ENCODE measurements at places on chromosomes 6 and 20.

- DNase-seq: no peak
These were observed 18.1 kb upstream of the PXDC1 start for GRCh38 chr6:3769610-3770009.

- no peak for DNase-seq
These were observed 7.4 kb downstream of the SNX9 start for GRCh38 chr6:157830354-157831017.

- no peak for DNase-seq
These were observed 429.9 kb upstream of the ARID1B start for GRCh38 chr6:156347246-156347645.

DNA sequence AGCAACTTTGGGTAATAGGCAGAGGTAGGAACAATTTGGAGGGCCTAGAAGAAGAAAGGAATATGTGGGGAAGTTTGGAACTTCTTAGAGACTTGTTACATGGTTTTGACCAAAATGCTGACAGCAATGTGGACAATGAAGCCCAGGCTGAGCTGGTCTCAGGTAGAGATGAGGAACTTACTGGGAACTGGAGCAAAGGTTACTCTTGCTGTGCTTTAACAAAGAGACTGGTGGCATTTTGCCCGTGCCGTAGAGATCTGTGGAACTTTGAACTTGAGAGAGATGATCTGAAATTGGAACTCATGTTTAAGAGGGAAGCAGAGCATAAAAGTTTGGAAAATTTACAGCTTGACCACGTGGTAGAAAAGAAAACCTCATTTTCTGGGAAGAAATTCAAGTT, 28.3 kb upstream of the TMEM200A start:
- no peak for DNase-seq

GRCh38 chr20:19855416-19855815, 97.4 kb downstream of the RIN2 start:
- DNase-seq: no peak

- no peak for DNase-seq
These were observed 8.7 kb upstream of the NOP56 start for GRCh38 chr20:2643708-2644107.

DNA sequence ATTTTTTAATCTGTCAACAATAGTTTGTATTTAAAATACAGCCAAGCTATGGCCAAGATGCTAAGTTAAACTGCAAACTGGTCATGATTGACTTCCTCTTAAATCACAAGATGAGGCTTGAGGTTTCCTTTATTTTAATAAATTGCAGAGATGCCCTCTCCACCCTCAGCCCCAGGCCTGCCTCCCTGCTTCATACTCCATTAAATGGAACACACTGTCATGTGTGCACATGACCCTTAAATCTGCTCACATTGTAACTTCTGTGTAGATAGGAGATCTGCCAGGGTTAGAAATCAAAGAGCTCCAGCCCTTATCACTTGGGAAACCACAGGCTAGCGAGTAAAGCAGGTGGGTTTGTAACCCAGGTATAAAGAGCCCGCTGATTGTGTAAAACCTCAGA, 20.8 kb downstream of the DUSP22 start:
- no peak for DNase-seq

- DNase-seq: peak; percentile 74
These were observed 25.3 kb upstream of the PYGB start for GRCh38 chr20:25222461-25223178.

DNA sequence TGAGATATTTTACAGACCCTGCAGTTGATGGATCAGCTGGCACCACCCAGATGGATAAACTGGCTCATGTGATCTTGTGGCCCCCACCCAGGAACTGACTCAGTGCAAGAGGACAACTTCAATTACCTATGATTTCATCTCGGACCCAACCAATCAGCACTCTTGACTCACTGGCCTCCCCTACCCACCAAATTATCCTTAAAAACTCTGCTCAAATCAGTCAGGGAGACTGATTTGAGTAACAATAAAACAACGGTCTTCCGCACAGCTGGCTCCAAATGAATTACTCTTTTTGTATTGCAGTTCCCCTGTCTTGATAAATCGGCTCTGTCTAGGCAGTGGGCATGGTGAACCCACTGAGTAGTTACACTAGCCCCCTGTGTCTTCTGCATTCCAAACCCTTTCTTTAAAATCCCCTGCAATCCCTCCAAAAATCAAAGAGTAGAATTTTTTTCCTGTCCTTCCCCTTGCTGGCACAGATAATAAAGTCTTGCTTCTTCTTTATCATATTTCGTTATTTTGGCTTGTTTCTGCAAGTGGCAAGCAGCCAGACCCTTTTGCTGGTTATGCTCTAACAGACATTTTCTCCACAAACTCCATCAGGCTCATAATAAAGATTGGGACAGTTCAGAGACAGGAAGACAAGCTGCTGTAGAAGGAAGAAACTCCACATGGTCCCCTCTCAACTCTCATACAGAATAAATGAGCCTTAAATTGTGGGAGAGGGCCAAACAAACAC, 48.3 kb downstream of the OR2B6 start:
- DNase-seq: no peak

DNA sequence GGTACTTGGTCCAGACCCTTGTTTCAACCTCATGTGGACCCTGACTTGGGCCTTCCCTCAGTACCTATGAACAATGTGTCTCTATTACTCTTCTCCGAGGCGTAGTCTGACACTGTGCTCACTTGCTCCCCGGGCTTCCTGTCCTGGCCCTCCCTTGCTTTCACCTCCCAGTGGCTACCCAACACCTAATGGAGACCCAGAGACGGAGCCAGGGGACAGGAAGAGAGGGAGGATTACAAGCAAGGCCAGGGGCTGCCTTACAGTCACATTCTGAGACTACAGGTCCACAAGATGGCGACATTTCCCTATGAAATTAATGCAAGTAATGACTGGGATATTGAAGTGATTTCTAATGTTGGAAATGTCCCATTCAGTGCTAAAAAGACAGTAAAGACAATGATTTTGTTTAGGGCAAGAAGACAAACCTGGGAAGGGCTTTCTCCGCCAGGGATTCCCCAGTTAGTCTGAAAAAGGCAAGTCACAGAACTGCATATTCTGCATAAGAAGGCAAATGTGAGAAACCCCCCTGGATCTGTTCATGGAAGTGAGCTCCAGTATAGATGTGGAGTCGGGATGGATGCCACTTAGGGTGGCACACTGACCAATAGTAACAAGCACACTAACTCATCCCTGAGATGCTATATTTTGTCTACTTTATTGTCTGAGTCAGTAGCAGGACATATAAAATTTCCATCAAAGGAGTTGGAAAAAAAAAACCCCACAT, 44.0 kb upstream of the ZBTB24 start:
- DNase-seq: peak; percentile 20

DNA sequence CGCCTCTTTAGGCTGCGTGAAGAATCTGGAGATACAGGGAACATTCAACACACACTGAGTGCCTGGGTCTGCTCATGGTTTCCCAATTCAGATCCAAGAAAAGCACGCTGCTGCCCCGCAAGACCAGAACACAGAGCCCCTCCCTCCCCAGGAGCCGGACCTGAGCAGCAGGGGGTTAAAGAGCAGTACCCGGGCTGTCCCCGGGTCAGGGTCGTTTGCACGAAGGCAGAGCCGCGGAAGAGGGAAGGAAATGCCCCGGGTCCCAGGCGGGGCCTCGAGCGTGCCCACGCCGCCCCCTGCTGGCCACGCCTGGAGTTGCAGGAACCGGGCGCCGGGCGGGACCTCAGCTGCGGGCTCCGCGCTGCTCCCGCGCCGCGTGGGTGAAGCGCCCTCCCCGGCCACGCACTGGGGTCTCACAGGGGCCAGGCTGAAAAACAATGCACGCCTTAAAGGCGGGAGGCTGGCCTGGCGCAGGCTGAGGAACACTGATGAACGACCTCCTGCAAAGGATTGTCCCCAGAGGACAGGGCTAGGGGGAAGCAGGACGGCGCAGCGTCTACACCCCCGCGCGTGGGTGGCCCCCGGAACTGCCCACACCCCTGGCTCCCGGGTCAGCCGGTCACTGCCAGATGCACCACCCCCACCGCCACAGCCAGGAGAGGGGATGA, 48.9 kb downstream of the ANKRD60 start:
- DNase-seq: no peak

- no peak for DNase-seq
These were observed 98.8 kb downstream of the ASXL1 start for GRCh38 chr20:32456869-32457478.

- DNase-seq: no peak
These were observed 11.4 kb downstream of the CTSZ start for GRCh38 chr20:58995461-58996225.

DNA sequence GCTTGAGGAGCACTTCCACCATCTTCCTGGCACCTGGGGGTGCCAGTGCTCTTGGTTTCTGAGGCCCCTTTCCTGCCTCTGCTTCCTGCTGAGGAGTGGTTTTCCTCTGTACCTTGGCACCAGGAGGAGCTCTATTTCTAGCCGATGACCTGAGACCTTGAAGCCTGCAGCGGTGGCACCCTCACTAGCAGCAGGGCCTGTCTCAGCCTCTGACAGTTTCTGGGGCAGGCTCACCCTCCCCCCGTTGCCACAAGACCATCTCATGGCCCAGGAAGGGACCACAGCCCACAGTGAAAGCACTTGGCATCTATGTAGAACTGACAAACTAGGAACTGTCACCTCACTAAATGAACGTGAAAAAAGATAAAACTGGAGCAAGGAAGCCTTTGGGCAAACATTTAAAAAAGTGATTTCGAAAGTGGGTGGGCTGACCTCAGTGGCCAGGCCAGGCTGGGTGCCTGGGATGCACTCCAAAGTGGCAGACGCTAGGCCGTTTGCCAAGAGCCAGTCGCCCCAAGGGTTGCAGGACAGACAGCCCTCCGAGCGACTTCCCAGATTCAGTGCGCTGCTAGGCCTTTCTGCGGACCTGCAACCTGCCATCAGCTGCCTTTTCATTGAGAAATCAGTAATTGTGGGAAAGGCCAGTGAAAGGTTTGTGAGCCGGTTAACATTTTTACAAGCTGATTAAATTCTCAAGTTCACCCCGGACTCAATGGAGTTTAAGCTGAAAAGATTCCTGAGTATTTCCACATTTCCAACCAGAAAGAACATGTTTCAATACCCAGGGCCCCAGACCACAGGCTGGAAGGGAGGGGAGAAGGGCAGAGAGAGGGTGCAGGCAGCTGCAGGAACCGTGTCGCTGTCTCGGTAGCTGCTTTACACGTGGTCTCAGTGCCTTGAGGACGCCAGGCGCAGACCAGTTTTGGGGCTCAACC, 303.7 kb downstream of the ESR1 start:
- DNase-seq: no peak

DNA sequence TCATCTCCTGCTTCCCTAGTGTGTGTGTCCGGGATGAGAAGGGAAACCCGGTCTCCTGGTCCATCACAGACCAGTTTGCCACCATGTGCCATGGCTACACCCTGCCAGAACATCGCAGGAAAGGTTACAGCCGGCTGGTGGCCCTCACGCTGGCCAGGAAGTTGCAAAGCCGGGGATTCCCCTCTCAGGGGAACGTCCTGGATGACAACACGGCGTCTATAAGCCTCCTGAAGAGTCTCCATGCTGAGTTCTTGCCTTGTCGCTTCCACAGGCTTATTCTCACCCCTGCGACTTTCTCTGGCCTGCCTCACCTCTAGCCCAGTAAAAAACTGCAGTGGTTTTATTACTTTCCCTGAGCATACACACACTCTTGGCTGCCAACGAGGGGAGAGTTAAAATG, 23.9 kb upstream of the C6orf141 start:
- no peak for DNase-seq

- DNase-seq: no peak
These were observed 69.9 kb upstream of the PDE10A start for GRCh38 chr6:165732696-165733488.

DNA sequence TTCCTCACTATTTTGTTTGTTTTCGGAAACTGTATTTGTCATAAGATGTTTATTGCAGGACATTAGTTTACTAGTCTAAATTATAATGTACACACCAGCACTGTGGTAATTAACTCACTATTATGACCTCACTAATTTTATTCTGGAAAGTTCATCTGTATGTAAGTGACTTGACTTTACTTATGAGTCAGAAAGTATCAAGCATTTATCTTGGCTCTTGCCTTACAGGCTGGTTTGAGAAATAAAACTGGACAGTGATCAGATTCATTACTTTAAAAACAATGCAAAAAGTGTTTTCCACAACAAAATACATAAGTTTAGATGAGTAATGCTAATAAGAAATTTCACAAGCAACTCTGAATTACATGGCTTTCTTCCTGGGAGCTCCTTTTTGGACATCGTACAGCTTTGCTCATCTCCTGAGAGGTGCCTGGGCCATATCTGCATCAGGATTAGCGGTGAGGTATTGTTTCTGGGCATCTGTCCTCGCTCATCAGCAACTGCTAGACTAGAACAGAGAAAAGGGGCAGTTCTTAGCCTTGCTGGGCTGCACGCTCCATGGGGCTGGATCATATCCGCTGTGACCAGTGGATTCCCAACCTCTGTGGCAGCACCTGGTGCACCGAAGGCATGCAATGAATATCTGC, 179.8 kb downstream of the SOD2 start:
- no peak for DNase-seq

DNA sequence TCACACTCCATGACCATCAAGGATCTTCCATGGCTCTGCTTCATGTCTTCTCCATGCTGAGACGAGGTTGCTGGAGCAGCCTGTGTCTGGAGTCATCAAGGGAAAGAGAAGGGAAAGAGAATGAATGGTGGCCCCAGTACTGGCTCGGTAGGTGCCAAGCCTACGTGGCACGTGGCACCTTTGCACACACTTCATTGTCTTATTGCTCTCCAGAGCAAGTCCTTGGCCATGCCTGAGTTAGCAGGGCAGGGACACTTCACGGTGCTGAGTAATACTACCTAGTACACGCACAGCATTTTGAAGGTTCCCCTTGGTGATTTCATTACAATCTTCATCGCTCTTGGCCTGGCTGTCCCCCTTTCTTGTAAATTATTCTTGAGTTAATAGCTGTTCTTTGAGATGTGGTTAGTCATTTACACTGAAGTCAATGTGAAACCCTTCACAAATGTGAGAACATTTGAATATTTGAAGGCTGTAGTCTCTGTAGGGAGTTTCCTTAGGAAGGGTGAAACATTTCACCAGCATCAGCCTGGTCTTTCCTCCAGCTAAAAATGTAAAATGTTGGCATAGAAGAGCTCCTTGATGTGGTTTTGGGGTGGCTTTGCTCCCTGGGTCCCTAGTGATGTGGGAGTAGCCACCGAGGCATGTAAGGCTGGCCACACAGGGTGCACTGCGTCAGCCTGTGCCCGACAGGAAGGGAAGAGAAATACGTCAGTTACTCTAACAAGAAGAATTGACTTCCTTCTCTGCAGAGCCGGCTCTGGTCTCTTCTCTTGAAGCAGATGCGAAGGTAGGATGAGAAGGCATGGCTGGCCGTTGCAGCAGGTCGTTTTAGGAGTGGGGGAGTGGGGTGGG, at the start of gene SYTL3:
Gene SYTL3 (plus strand): TSS at position 766 of the 855 bp plus-strand sequence. CDS start 13,215 bp downstream, outside the sequence.
- peak; percentile 89 for DNase-seq

DNA sequence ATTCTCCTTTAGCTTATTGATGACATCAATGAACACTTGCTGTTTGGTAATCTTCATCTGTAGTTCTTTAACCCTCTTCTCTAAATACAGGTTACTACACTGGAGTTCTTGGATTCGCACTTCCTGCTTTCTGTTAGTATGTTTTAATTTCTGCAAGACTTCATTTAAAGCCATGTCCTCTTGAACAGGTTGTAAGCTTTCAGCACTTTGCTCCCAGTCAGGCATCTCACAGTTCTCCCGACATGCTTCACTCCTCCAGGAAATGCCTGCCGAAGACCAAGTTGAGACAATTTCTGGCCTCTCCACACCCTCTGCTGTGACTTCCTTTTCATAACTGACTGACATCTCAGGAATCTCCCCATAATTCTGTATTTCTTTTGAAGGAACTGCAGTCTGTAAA, 15.8 kb downstream of the CAGE1 start:
- DNase-seq: no peak

GRCh38 chr6:106886922-106887797, 87.4 kb downstream of the CD24 start:
- DNase-seq: no peak
